ENCODE measurements at places on chromosomes 3 and 15. TPM values are rescaled to one million over a fixed set of nuclear protein-coding genes. Genes with fewer than 3 reads are reported as not detected.

DNA sequence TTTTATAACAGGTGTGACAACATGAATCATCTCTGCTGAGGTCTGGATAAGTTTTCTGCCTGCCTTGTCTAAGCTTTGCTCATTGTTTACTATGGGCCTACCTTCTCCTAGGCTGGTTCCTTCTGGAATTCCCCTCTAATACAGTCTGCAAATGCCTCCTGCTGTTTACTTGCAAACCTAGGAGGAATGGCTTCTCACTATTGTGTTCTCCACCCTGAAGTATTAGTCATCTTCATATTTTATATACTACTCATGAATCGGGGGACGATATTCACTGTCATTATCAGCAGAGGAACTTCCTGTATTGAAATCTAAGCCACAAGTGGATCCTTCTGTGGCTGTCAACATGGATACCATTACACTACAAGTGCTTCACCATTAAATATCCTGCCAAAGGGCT lies 154.8 kb downstream of the PLCL2 start:
- DNase-seq = no peak

Gene SLC24A5
- 1.2 TPM for total RNA-seq

- DNase-seq = no peak
Observed at GRCh38 chr3:15325228-15325627, 7.2 kb downstream of the SH3BP5 start.

Gene C3orf22
- not detected for total RNA-seq

GRCh38 chr3:69881051-69881450 lies 118.5 kb upstream of the SAMMSON start:
- DNase-seq = no peak

Gene ARHGEF26
- total RNA-seq = 30.6 TPM
